ENCODE measurements at places on chromosomes 7 and 10.

GRCh38 chr10:29670761-29671160 lies 36.0 kb upstream of the SVIL start:
- DNase-seq, result no peak

DNA sequence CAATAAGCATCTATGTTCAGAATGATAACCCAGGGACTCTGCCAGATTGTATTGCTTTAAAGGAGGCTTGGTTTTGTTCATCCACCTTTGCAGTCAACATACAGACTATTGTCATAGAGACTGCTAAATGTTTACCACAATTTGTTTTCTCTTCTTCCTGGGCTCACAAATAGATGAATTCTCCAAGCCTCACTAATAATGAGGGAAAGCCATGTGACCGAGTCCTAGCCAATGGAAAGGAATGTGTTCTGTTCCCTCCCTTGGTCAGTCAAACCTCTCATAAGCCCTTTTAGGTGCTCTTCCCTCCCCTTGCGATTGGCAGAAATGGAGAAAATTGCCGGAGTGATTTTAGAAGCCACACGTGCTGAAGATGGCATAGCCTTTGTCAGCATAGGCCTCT lies 136.9 kb downstream of the RTKN2 start:
- DNase-seq, result no peak

GRCh38 chr10:76202777-76203176 lies 771.4 kb downstream of the LRMDA start:
- DNase-seq, result no peak

DNA sequence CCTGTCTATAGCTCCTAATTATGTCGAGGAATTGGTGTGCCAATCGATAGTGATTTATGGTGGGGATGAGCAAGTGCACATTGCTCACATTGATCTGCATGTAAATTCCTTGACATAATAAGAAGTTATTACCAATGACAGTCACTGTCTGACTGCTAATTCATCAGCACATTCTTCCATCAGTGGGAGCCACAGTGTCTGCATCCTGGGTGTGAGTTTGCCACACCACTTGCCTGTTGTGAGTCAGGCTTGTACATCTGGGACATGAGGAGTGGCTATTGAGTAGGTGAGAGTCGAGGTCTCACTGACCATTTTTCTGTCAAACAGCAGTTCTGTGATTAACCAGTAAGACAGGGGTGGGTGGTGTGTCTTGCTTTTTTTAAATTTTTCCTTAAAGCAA lies 263.4 kb downstream of the LRMDA start:
- DNase-seq, result no peak

DNA sequence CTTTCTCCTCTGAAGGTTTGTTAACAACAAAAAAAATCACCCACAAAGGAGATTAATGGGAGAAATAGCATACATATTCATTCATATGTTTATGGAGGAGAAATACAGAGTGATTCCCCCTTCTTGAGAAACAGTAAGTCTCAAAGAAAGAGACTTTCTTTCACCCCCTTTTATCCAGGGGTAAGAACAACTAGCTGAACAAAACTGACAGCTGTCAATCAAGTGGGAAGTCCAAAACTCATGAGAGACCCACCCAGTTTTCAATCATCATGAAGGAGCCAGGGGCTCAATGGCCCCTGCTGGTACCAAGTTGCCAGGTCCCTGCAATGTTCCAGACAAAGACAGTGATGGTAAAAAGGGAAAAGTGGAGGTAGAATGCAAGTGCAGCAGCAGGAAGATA lies 1.9 kb upstream of the CYP3A43 start:
- no peak for DNase-seq

DNA sequence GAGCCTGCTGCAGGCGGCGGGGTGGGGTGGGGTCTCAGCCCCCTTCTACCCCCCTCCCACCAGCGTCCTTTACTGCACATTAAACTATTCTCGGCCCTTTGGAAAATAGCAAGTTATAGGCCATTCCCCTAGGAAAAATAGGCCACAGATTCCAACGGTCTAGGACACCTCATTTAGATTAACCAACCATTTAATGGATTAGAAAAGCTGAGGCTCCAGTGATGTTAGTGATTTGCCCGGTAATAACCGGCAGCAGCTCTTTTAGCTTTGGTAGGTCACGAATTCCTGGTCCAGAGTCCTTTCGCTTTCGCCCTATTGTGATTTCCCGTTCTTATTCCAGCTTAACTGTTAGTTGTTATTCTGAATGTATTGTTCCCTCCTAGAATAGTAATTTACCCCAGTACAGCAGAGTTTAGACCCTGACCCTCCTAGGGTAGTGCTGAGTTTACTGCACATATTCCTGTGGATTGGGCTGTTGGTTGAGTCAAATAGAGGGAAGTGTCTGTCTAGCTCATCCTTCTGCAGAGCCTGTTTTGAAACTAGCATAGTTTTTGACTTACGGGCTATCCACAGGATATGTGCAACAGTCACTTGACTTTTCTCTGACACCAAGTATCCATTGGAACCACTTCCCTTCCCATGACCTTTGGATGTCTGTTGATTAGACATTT lies 754 bp downstream of the GSTO1 start:
- no peak for DNase-seq

DNA sequence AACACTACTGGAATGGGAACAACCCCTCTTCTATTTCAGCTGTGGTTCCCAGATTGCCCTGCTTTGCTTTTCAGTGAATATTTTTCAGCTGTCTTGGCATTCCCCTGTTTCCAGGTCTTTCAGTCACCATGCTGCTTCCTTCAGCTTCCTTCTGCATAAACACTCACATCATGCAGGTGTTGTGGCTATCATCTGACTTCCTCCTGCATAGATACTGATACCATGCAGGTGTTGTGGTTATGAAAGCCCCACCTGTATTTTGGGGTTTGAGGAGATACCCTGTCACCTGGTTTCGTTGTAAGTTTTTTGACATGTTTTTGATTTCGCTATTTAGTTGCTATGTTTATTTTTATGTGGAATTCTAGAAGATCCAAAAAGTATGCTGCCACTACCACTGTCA lies 71.5 kb downstream of the SLC35B4 start:
- no peak for DNase-seq

GRCh38 chr10:4266416-4267085 lies 481.5 kb upstream of the KLF6 start:
- no peak for DNase-seq

DNA sequence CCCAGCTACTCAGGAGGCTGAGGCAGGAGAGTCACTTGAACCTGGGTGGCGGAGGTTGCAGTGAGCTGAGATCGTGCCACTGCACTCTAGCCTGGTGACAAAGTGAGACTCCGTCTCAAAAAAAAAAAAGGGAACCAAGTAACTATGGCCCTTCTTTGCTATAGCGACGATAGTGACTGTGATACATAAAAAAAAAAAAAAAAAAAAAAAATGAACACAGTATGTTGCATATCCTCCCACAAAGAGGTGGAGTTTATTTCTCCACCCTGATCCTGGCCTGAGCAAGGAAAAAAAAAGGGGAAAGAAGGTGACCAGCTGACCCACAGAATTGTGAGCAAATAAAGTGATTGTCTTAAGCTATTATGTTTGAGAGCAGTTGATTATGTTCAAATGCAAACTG lies 42.3 kb upstream of the STEAP1B start:
- DNase-seq, result no peak

DNA sequence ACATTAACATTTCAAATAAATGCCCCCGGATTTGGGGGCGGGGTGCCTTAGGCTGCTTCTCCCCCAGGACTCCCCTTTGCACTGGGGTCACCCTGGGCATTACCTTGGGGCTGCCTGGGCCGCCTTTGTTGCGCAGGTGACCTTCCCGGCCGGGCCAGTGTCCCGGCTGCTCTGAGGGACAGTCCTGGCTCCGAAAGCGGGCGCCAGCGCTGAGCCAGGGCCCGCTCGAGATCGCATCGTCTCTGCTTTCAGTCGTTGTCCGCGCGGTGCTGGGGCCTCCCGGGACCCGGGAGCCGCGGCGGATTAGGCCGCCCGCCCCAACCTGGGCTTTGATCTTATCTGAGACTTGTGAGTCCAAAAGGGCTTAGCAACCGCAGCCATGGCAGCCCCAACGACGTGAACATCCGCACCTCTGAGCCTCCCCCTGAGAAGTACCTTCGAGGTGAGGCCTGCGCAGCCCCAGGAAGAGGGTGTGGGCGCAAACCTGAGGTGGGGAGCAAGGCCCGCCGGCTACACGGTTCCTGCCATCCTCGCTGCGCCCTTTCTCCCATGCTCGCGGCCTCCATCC lies 14.8 kb upstream of the WAPL start:
- no peak for DNase-seq

- no peak for DNase-seq
These were observed 27.0 kb downstream of the CALML3 start for GRCh38 chr10:5551531-5552375.

GRCh38 chr10:404346-404745 lies 269.1 kb downstream of the ZMYND11 start:
- no peak for DNase-seq

DNA sequence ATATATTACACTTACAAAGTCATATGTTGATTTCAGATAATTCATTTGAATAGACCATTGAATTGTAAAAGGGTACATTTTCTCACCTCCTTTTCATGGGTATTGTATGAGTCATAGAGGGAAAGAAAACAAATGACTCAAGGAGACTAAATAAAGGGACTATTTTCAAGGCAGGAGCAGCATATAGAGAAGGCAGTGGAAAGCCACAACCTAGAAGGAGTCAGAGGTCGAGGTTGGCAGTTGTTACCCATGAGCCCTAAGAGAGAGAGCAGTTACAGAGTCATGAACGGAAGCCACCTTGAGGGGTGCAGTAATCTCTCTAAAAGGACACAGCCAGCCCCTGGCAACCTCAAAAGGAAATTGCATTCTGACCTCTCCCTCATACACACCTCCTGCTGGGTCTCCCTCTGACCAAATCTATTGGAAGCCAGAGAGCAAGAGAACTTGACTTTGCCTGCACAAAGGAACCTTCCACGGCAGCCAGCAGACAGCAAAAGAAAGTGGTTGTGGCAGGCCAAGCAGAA lies 137.9 kb downstream of the GRM8 start:
- DNase-seq, result no peak

- DNase-seq, result no peak
These were observed 6.7 kb upstream of the MGAM2 start for GRCh38 chr7:142104550-142105527.

GRCh38 chr10:68633816-68634466 lies 73.8 kb downstream of the TET1 start:
- DNase-seq, result no peak

GRCh38 chr7:87152897-87153641 lies 816 bp downstream of the DMTF1 start:
- no peak for DNase-seq

DNA sequence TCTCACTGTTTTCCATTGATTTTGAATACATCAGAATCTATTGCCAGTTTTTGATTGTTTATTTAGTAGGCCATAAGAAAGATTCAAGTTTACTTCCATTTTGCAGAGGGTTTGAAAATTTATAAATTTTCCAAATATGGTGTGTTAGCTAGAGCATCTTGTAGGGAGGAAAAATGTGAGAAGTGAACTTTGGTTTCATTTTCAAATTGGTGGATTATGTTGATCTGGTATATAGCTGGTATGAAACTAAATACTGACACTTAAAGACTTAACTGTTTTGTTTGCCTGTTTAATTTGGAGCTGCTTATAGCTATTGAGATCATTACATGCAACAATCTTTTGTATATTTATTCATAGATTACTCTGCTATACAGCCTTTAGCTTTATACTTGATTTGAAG lies 108.1 kb downstream of the ADAM22 start:
- DNase-seq, result no peak

- DNase-seq, result no peak
These were observed 290.2 kb downstream of the GALNT17 start for GRCh38 chr7:71422104-71422503.

- DNase-seq, result no peak
These were observed 421.4 kb downstream of the PLXNA4 start for GRCh38 chr7:132154695-132155471.

GRCh38 chr10:27844223-27844622 lies 98.6 kb upstream of the MKX start:
- DNase-seq, result no peak

GRCh38 chr7:40499718-40500117 lies 364.9 kb downstream of the SUGCT start:
- no peak for DNase-seq

DNA sequence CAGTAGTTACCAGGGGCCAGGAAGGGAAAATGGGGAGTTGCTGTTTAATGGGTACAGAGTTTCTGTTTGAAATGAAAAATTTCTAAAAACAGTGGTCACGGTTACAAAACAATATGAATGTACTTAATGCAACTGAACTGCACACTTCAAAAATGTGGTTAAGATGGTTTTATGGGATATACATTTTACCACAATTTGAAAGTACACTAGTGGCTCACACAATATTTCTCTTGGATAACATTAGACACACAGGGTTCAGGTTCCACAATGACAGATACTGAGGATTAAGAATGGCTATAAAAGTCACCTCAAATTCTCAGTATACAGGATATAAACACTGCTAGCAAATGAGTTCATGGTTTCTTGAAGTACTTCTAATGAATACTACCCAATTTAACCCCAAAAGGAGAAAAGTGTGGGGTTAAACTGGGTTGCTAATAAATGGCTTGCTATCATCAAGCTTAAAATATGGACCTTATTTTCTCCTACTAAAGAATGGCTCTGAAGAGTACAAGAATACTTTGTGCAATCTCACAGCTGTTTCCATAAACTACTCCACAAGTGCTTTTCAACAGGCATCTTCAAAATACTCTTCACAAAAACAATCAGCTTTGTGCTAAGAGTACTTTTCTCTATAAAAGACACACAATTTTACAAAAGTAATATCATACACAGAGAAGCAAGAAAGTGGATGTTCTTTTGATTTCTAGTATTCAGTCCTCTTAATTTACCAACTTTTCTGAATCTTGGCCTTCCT lies 92.9 kb downstream of the SRPK2 start:
- no peak for DNase-seq

DNA sequence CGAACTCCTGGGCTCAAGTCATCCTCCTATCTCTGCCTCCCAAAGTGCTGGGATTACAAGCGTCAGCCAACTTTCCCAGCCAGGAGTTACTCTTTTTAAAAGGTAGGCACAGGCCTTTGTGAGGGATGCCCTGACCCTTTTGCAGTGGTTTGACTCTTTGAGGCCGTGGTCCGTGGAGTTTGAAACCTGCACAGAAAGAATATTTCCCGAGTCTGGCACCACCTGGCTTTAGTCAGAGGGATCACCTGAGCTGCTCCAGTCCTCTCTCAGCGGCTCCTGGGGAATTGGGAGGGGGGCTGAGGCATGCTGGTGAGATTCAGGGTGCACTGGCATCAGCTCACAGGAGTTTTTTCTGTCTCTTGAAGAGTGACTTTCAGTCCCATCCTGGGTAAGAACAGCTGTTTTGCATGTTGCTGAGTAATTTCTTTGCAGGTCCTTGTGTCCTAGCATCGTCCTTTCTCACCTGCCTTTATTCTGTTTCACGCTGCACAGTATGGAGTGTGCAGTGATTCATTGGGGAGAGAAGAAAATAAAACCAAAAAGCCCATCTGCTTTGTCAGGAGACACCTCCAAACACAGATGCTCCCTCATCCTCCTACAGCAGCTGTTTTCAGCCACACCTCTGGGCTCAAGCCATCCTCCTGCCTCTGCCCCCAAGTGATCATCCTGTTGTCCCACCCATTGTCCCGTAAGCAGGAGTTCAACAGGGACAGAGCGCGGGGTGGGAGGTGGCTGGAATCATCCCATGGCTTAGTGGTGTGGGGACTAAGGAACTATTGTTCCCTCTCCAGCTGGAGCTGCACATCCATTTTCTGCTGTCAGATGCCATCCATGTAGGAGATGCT lies 284.7 kb downstream of the CAMK1D start:
- DNase-seq, result no peak

Data from smooth muscle cell of the brain vasculature (primary cell).